NCI-H748 treated with DMSO at 0.1 percent for 48 hours (cell line): ENCODE measurements at places on chromosomes 1 and 21.

DNA sequence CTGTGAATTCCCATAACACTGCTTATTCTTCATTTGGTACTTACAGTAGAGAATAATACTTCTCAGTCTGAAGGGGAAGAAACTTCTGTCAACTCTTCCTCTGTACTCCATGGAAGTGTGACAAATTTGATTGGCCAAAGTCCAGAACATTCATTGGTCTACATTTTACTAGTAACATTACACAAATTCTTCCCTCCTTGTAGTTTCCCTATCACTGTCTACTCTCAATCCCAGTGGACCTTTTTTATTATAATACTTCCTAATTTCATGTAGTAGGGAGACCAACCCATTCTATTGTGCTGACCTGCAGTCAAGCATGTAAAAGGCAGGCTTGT lies 74.7 kb downstream of the ALG6 start:
- no peak for DNase-seq

GRCh38 chr1:211247921-211248320 lies 11.2 kb upstream of the RCOR3 start:
- DNase-seq = no peak

- no peak for DNase-seq
These were observed 13.1 kb downstream of the ATP13A2 start for GRCh38 chr1:16998589-16998988.

DNA sequence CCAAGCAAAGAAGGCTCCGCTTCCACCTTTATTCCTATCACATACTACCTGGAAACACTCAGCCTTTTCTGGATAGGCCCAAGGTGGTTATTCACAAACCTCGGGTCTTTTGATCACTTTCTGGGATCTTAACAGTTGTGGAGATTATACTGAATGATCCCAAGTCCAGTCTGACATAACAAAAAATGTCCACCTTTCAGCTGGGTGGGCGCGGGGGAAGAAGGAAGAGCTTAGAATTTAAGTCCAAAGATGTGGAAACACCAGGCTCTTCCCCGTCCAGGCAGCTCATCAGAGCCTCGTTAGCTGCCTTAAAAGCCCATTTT lies 338 bp upstream of the C1orf53 start:
- no peak for DNase-seq

DNA sequence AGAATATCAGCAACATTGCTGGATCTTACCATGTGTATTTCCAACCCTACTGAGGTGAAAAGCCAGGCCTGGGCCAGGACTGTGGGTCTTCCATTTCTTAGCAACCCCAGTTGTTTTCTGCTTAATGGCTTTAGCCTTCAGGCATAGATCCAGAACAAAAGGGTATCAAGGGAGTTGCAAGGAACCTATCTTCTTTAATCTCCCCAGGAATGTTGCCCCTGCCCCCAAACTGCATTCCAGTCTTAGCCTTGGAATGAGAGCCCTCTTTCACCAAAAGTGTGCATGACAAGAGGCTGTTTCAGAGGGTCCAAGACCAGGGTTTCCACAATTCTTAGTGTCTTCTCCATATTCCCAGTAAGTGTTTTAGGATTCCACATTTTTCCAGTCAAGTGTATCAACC lies 87.9 kb upstream of the SOX13 start:
- no peak for DNase-seq

GRCh38 chr1:115450501-115451040 lies 112.5 kb upstream of the NGF start:
- no peak for DNase-seq

DNA sequence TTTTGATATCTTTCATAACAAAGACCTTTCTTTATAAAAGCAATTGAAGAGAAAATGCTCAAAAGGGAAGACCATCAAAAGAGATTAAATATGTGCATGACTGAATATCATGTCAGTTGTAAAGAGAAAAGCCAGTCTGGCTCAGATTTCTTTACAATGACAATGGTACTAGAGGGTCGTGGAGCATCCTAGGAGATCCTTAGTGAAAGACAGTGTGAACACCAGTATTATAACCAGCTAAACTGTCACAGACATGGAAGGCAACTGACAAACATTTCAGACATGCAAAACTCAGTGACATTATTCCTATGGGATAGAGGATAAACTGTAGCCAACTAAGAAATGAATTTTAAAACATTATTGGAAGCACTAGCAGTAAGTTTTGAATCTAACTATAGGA lies 27.1 kb upstream of the ADARB1 start:
- DNase-seq = no peak

- DNase-seq = no peak
These were observed 202.3 kb downstream of the KIF26B start for GRCh38 chr1:245356891-245357585.

DNA sequence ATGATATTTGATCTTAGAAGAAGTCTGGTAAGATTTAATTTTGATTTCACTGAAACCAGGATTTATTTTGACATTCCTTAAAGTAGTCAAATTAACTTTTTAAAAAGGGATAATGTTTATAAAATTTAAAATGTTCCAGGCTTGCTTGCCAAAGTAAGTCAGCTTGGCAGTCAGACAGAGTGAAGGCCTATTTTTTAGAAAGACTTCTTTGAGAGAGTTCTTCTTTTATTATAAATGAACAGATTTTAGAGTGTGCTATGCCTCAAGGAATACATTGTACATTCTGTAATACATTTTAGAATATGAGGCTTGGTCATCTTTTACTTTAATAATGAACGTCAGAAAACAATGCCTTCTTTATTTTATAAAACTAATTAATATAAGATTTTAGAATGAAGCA lies 138.7 kb downstream of the DISP1 start:
- no peak for DNase-seq

DNA sequence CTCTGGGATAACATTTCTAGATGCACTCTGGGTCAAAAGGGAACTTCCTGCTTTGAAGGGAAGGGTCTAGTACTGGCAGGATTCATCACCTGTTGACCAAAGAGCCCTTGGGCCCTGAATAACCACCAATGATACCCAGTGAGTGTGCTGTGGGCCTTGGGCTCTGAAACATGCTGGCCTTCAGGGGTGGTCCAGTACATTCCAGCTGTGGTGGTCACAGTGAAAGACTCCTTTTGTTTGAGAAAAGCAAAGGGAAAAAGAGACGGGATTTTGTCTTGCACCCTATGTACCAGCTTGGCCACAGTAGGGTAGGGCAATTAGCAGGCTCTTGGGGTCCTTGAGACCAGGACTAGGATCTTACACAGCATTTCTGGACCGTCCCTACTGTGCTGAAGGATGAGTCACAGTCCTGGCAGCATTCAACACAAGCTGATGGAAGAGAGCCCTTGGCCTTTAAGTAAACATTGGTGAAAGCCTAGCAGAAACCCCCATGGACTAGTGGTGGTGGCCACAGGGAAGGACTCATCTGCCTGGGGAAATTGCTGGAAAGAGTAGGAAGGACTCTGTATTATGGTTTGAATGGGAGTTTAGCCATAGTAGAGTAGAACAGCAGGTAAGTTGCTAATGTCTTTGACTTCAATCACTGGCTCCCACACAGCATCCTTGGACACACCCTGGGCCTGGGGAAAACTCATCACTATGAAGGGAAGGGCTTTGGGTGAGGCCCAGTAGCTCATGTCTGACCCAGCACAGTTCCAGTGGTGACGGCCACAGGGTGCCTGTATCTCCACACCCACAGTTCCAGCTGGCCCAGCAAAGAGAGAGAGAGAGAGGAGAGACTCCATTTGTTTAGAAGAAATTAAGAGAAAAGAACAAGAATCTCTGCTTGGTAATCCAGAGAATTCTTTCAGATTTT lies 87.5 kb downstream of the COL24A1 start:
- no peak for DNase-seq

GRCh38 chr1:184387476-184388318 lies 868 bp downstream of the C1orf21 start:
- DNase-seq = no peak
